ENCODE measurements at places on chromosomes 2 and 18.

GRCh38 chr2:205198140-205198525 is 484.2 kb upstream of the NRP2 start:
- DNase-seq, result peak; percentile 59

DNA sequence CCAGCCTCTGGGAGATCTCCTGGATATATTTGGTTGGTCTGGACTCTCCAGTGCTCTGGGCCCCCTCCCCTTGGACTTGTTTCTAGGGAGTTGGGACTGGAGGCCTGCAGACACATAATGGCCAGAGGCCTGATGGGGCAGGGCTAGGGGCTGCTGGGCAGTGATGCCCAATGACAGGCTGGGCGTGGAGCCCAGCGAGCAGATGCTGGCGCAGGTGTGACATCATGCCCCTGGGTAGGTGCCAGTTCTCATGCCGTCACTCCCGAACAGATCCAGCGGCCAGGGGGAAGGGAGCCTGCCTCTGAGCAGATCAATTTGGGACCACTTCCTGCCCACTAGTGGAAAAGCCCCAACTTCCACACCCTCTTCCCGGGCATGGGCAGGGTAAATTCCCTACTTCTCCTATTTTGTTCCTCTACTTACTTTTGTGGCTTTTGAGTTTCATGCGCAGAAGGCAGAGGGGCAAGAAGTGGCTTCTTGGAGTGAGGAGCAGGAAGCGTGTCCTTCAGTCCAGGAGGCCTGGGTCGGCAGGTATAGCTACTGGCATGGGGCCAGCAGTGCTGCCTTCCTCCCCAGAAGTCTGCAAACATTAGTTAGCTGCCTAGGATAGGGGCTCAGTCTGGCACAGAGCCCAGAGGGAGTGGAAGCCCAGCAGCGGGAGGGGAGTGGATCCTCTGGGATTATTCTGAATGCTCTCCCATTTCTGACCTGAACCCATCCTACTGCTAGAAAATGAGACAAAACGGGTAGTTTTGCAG is 6.1 kb downstream of the MPV17 start:
- no peak for DNase-seq

- no peak for DNase-seq
These were observed 228.3 kb upstream of the SETBP1 start for GRCh38 chr18:44452346-44452745.

- no peak for DNase-seq
These were observed 651 bp downstream of the KCNK3 start for GRCh38 chr2:26692897-26693849.

DNA sequence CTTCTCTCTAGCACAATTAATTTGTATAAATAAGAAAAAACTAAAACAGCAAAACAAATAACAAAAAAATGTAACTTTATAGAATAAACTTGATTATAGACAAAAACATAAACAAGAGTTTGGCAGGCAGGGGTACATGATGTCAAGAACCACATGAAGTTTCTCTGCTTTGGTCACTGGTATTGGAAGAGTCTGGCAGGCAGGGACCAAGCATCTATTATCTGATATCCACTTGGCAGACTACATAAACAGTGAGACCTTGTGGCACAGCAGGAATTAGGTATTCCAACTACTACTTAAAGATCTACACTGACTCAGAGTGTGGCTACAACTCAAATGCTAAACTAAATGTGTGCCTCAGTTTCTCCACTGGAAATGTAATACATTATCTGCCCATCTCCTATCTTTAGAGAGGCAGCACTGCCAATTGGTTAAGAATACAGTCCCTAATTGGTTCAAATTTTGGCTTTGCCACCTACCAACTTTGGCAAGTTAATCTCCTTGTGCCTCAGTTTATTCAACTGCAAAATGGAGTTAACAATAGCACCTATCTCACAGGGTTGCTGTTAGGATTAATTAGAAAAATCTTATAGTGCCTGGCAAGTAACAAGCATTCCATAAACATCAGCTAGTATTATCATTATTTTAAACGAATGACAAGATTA is 2.7 kb downstream of the MAP4K3 start:
- no peak for DNase-seq

DNA sequence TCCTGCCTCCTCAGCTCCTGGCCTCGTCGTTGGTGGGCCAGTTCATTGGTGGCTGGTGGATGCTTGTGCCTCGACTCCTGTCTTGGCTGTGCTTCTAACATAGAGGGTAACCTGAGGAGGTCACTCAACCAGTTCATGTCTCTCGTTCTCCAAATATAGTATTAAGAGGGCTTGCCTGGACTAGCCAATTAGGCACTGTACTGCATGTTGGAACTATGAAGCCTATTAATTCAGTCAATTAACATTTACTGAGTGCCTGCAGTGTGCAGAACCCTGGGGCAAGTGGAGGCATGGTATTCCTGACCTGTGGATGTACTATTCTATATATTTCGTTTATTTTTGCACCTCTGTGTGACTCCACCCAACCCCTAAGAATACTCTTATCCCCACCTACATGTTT is 89.9 kb upstream of the PELI1 start:
- no peak for DNase-seq

DNA sequence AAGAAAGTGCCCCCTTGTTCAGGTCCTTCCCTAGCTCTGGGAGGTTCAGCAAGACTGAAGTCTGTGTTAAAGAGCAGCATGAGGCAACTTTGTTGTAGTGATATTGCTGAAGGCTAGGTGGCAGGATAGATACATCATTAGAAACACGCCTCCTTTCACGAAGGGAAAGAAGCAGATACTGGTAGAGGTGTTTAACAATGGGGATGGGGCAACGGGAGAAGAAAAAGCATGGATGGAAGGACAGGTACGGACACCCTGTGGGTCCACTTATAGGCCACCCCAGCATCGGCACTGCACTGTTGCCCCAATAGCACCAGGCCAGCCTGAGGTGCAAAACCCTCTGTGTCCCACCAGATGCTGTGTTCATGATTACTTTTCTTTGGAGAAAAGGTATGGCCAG is 3.5 kb upstream of the IGFBP5 start:
- no peak for DNase-seq

DNA sequence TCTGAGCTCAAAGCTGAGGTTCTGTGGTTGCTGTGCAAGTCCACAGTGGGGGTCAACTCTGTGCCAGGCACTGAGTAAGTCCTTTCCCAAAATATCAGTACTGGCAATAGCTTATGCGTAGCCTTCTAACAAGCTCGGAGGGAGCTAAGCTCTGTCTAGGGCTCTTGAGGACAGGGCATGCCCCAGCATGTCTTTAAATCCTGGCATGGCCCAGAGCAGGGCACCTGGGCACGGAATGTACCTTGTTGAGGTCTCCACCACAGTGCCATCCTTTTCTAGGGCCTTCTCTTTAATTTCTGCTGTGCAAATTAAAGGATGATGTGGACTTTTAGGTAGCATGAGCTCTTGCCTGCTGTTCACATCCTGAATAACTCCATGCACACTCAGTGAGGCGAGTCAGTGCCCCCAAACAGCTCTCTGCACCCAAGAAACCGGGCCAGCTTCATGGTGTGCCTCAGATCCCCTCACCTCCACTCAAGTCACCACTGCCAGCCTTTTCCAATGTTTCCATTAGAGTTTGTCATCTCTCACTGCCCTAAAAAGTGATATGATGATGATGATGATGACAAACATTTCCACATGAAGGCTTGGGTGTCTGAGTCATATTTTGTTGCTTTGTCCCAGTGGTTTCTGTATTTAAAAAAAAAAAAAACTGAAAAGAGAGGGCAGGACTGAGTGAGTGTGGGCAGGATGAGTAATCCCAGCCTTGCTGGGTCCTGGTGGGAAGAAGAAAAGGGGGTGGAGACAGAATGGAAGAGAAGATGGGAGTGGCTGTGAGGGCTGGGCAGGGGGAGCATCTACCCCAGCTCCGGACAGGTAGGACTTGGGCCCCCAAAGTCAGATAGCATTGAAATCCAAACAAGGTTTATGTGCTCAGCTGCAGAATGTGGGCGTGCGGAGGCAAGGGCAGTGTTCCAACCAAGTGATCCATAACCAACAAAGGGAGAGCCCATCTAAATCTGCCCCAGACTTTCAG is 78.9 kb downstream of the ZBTB7C start:
- DNase-seq, result peak; percentile 31

GRCh38 chr2:65482971-65483370 is 50.6 kb upstream of the SPRED2 start:
- no peak for DNase-seq

DNA sequence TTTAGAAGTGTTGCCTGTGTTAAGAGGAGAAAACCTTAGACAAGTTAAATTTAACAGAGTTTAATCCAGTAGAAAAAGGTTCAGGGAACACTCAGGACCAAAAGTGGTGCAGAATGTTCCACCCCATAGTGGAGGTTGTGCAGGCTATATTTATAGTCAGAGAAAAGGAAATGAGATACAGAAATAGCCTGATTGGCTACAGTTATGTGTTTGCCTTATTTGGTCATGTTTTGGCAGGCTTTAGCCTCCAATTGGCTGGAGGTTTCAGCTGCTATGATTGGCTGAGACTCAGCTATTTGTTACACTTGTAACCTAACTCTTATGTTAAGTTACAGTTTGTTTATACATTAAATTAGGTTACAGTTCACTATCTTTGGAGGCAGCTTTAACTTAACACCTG is 4.2 kb downstream of the STAMBP start:
- DNase-seq, result no peak

GRCh38 chr2:117875786-117876185 is 61.3 kb downstream of the DDX18 start:
- DNase-seq, result no peak

GRCh38 chr2:62267696-62268095 is 71.8 kb downstream of the B3GNT2 start:
- DNase-seq, result no peak

- DNase-seq, result no peak
These were observed 66.6 kb upstream of the HDAC4 start for GRCh38 chr2:239467281-239467955.

Measured in AG04449 (cell line).